RWPE2 (cell line): ENCODE measurements at places on chromosomes 11 and 22.

- DNase-seq = no peak
These were observed 3.4 kb downstream of the KIRREL3 start for GRCh38 chr11:126997196-126997595.

- DNase-seq = no peak
These were observed 28.1 kb downstream of the RTN3 start for GRCh38 chr11:63709336-63709884.

GRCh38 chr22:29632672-29633071, 29.2 kb downstream of the NF2 start:
- no peak for DNase-seq

DNA sequence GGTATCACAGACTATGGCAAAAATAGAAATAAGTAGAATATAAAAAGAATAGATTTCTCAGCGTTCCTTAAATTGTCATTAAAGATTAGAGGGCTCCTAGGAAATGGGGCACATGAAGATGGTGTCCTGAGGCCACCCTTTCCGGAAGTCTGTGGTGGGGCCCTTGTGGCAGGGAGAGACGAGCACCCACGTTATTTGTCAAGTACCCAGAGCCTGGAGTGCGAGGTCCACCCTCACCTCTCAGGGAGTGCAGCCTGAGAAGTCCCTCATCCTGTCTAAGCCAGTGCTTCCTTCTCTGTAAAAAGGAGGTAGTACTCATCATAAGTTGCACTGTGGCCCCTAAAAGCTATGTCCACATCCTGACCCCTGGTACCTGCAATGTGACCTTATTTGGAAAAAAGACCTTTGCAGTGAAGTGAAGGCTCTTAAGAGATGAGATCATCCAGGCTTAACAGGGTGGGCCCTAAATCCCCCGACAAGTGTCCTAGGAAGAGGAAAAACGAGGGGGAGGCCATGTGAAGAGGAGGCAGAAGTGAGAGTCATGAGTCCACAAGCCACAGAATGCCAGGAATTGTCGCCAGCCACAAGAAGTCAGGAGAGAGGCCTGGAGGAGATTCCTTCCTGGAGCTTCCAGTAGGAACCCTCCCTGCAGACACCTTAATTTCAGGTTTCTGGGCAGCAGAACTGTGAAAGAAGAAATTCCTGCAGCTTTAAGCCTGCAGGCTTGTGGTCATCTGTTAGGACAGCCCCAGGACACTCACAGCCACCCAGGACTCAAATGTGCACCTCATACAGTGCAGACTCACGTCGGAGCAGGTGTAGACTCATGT, 76.8 kb upstream of the CCND1 start:
- no peak for DNase-seq

DNA sequence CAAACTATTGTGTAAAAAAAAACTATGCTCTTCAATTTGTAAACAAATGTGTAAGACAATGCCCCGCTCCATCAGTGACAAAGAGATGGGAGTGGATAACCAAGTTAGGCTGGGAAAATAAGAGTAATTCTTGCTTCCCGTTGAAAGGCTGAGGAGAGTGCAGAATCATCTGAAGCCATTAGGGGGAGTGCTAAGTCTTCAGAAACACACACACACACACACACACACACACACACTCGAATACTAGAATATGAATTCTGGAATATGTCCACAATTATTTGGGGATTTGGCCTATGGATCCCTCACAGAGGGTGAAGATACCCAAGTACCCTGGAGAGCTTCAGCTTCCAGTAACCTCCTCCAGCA, 27.8 kb upstream of the ROBO3 start:
- DNase-seq = no peak

- DNase-seq = no peak
These were observed 23.0 kb upstream of the ME3 start for GRCh38 chr11:86695373-86695772.

- DNase-seq = no peak
These were observed 45.4 kb downstream of the SOX6 start for GRCh38 chr11:16310943-16311342.

GRCh38 chr22:46082633-46083032, 67.7 kb upstream of the PPARA start:
- DNase-seq = no peak

DNA sequence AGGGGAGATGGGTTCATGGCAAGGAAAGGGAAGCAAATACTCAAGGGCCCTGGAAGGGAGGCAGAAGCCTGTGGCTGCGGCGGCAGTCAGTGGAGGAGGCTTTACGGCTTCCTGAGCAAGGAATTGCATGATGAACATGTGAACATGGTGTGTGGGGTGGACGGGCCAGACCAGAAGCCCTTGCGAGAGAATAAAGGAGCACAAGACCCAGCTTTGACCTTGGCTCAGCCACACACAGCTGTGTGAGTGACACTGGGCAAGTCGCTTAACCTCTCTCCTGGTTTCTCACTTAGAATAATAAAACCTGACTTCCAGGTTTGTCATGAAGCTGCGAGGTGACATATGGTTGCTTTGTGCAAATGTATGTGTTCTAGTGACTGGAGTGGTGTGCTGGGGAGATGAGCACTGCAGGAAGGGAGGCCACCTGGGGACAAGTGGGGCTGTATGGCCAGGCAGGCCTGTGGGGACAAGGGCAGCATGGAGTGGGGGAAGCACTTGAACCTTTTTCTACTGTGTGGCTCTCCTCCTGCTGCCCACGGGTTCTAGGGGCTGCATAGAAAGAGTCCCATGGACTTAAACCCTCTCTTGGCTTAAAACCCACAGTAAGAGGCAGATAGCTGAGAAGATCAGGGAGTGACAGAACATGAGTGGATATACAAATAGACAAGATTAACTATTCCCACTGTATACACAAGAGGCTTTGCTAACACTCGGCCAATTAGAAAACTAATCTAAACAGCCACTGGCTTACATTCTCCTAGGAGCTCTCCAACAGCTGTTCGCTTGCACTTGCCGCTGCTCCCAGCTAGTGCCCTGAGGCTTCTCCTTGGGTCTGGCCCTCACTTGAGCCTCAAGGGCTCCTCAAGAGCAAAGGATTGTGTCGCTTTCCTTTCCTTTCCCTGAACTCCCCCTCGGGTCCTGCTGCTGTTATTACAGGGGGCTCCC, 67.3 kb upstream of the CDON start:
- no peak for DNase-seq

DNA sequence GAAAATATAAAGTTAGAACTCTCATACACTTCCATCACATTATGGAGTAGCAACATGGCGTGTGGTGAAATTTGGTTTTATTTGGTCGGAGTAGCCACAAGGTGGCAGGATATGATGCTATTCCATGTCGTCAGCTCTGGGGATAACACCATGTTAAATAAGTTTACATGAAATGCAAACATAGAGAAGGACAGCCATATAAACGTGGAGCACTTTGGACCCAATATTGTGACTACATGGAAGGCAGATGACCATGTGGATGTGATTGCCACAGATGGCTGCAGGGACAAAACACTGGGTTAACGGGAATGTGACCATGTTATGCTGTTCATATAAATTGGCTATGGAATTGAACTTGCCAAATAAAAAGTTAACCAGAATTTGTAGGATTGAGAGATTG, 21.0 kb downstream of the OR5M11 start:
- no peak for DNase-seq

DNA sequence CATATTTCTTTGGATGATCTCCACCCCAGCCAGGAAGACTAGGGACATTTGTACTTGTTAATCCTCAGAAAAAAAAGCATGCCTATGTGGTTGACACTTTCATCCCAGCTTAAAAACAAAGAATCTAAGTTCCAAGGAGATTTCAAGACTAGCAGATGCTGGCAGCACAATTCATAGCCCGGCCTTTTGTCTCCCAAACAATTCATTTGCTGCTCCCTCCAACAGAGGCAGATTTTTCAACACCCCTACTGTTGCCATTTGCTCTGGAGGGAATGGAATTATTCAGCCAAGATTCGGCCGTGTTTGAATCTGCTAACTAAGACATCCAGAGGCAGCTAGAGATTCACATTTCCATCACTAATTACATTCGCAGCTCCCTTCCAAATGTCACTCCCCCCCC, 15.3 kb downstream of the P2RX3 start:
- DNase-seq = no peak

GRCh38 chr11:1181420-1181819, 23.7 kb downstream of the MUC5AC start:
- no peak for DNase-seq

DNA sequence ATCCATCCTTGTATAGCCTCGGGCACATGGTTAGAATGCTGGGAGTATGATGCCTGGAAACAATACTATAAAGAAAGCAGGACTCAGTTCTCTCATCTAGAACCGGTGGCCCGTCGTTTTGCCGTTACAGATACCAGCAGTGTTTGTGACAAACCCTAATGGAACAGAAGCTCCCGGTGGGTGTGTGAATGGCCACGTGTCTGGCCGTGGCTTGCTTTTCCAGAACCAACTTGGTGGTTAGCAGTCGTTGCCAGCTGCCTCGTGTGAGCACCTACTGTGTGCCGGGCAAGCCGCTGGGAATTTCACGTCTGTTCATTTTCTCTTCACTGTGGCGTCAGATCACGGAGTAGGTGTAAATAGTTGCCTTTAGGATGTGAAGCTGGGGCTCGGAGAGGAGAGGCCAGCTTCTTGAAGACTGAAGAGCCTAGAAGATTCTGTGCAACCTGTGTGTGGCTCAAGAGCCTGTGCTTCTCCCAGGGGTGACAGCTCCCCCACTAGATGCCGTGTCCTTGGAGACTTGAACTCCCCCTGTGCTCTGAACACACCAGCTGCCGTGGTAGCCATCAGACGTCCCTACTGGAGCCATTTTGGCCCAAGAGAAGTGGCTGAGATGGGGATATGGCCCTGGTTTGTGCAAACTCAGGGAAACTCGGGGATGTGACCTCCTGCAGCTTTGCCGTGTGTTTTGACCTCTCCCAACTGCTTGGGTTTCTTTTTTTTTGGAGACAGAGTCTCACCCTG, 57.5 kb upstream of the PPARA start:
- DNase-seq = no peak

DNA sequence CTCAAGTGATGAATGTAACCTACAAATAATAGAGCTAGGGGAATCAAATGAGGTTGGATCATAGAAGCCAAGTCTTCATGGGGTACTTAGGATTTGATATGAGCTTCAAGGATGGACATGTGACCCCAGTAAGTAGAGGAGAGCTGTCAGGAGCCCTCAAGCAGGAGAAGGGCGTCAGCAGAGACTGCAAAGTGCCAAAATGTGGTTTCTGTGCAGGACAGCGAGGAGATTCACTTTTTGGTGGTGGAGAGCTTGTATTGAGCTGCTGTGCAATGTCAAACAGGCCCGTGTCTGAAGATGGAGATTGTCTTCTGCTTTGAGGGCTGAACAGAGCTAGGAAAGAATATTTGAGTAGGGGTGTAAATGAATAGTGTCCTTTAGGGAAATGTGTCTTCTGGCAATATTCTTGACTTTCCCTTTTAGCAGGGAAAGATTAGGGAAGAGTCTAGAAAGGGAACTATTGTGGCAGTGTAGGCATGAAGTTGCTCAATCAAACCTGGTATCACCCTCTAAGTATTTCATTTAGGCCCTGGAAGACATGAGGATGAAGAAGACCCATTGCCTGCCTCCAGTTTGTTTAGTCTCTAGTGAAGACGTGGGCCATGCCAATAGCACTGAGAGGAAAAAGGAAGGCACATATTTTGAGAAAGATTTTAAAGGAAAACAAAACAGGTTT, 31.2 kb upstream of the SORL1-AS1 start:
- DNase-seq = no peak

GRCh38 chr22:26903030-26903856, 245.9 kb downstream of the MIAT start:
- no peak for DNase-seq

- DNase-seq = no peak
These were observed 28.0 kb upstream of the LMO1 start for GRCh38 chr11:8291421-8292350.

GRCh38 chr22:23282089-23282501, 101.8 kb downstream of the BCR start:
- DNase-seq = peak; percentile 97

DNA sequence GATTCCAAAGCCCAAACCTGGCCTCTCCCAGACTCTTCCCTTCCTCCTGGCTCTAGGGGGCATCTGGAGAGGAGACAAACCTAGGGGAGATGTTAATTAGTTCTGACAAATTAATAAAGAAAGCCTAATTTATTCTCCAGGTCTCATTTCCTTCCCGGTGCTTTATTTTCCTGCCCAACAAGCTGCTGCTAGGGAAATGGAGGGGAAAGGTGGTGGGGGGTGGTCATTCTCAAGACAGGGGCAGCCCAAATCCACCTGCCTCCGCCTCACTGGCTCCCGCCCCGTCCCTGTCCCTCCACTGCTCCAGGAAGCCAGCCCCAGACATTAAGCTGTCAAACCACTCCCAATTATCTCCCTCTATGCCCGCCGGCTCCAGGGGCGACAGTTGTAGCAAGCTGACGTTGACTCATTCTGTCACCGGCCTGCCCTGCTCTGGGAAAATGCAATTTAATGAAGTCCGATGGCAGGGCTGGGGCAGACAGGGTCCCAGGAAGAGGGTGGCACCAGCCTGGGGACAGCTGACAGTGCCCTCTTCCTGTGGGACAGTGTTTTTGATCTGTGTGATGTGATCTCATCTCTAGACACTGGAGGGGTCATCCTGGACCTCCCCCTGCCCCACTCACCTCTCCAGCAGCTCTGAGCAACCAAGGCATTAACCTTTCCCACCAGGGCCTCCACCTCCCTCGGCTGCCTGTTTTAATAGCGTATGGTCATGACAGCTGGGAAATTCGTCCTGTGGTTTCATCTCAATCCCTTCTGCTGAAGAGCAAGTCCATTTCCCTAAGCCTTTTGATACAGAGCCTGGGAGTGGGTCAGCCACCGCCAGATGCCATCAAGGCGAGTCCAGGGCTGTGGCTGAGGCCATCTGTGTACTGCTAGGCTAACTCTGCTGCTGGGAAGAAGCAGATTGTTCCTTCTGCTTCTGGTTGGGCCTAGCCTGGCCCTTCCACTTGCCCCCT, 27.1 kb downstream of the NECTIN1 start:
- no peak for DNase-seq

DNA sequence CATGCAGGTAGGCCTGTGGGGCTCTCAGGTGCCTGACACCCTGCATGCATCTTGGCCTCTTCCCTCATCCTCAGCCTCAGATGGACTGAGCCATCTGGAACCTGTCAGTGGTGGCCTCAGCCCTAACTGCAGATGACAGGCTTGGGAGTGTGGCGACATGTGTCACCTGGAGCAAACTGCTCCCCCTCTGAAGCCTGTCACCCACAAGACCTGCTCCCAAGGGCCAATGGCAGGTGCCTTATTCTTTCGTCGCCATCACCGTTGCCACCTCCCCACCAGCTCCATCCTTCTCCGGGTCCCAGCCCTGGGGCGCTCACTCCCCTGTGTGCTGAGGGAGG, 3.6 kb upstream of the SEPTIN5 start:
- DNase-seq = no peak

GRCh38 chr11:37972691-37973090, 1374.7 kb upstream of the RAG2 start:
- no peak for DNase-seq

DNA sequence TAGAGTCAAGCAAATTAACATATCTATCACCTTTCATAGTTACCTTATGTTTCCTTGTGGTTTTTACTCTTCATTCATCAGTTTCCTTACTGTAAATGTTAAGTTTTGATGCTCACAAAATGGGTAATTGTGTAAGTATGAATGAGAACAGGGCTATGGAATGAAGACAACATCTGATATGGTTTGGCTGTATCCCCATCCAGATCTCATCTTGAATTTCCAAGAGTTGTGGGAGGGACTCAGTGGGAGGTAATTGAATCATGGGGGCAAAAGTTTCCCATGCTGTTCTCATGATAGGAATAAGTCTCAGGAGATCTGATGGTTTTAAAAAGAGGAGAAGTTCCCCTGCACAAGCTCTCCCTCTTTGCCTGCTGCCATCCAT, 107.6 kb downstream of the CCDC34 start:
- DNase-seq = no peak

GRCh38 chr11:66285250-66285947, 3.5 kb downstream of the YIF1A start:
- no peak for DNase-seq
